ENCODE measurements at places on chromosomes 1 and 21.

- peak; percentile 64 for DNase-seq
Measured at GRCh38 chr1:102191723-102192122, 195.0 kb upstream of the OLFM3 start.

GRCh38 chr21:35703704-35704103 lies 356.6 kb downstream of the SETD4 start:
- DNase-seq: no peak

DNA sequence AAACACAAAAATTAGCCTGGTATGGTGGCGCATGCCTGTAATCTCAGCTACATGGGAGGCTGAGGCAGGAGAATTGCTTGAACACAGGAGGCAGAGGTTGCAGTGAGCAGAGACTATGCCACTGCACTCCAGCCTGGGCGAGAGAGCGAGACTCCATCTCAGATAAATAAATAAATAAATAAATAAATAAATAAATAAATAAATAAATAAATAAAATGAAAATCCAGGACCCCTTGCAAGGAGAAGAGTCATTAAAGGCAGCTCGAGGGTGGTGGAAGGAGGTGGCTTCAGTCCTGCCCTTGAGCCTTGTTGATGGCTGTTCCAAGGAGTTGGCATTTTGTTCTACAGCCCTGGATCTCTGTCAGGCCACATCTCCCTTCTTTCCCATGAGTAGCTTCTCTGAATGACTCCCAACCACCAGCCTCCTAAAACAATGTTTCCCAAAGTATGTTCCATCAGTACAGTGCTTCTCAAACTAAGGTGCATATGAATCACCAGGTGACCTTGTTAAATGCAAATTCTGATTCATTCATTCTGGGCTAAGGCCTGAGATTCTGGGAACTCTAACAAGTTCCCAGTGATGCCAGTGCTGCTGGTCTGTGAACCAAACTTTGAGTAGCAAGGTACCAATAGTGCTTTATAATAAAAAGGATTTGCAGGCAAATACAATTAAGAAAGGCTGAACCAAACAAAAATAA lies 99.0 kb downstream of the KCNN3 start:
- no peak for DNase-seq

DNA sequence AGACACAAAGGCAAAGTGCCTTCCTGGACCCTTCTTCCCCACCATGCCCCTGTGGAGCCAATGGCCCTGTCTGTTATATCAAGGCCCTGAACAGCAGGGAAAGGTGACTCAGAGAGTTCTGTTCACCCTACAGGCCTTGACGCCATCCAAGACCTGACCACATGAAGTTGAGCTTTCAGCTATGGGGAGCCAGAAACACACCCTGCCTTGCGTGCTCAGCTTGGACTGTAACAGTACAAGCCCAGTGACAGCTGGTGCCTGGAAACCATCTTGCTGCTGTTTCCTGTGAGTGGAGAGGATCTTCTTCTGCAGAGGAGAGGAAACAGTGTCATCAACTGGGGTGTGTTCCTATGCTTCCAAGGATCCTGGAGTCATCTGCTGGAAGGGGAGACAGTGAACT lies 165.0 kb upstream of the IRF2BP2 start:
- no peak for DNase-seq

- DNase-seq: no peak
Measured at GRCh38 chr1:185644531-185644930, 89.7 kb upstream of the HMCN1 start.

DNA sequence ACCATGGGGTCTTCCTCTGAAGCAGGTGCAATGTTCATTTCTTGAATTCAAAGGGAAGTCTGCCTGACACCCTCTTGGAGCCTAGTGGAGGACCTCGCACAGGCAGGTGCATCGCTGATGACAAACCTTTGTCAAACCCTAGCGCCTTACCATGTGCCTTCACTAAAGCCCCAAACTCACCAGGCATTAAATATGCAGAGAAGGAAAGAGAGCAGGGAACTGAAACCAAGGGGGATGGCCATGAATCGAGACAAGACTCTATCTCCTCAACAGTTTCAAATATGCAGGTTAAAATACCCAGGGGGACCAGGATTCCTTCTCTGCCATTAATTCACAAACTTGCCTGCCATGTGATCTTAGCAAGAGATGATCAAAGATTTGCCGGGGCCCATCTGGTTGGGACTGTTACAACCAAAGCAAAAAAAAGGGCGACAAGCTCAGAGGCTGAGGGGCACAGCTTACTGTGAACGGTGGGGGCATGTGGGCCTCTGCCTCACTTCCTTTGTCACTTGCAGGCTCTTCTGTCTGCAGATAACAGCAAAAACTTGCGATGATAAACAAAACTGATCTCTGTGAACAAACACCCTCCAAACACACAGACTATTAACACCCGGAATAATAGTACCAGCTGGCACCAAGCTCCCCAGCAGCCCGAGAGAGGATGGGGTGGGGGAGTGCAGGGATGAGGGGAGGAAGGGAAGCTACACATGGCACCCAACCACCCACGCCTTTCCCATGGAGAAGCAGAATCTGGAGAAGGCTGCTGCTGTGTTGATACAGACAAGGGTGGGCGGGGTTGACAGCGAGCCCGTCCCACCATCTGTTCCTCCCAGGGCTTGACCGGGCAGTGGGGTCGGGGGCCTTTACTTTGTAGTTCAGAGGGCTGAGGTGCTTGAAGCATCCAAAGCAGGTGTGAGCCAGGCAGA lies 33.9 kb downstream of the TMEM63A start:
- no peak for DNase-seq

DNA sequence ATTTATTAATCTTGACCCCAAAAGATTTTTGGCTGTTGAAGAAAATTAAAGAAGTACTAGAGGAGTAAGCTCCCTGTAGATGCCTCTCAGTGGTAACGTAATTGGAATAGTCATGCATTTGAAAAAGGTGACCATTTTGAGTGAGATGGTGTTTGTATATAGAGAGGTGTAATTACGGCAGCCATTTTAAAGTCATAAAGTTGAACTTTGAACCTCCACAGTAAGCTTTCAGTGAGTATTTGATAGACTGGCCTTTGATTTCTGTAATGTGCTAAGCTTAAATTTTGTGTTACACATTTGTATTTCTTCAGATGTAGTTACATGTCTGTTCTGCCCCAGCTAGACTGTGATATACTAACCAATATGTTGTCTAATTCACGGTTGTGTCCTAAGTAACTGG lies 21.5 kb upstream of the TMCO2 start:
- DNase-seq: no peak

- no peak for DNase-seq
Measured at GRCh38 chr1:231219422-231220401, 21.3 kb upstream of the GNPAT start.

DNA sequence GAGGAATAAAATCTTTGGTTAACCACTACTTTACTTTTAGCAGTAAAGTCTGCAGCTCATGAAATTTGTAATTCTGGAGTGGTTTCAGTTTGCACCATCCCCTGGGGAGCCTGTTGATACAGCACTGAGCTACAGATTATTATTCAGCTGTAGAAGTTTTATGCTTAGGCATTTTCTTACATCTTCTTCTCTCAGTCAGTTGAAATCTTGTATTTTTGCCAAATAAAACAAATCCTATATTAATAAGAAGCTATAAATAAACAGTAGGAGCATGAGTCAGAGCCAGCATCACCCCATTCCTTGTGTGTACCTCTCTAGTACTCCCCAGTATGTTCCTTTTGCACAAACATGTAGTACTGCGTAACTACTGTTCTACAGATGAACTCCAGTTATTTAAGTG lies 118.9 kb downstream of the ATF6 start:
- DNase-seq: no peak

GRCh38 chr1:89100412-89100811 lies 25.5 kb downstream of the GBP2 start:
- no peak for DNase-seq

- DNase-seq: no peak
Measured at GRCh38 chr1:180057883-180058396, 96.7 kb upstream of the QSOX1 start.

DNA sequence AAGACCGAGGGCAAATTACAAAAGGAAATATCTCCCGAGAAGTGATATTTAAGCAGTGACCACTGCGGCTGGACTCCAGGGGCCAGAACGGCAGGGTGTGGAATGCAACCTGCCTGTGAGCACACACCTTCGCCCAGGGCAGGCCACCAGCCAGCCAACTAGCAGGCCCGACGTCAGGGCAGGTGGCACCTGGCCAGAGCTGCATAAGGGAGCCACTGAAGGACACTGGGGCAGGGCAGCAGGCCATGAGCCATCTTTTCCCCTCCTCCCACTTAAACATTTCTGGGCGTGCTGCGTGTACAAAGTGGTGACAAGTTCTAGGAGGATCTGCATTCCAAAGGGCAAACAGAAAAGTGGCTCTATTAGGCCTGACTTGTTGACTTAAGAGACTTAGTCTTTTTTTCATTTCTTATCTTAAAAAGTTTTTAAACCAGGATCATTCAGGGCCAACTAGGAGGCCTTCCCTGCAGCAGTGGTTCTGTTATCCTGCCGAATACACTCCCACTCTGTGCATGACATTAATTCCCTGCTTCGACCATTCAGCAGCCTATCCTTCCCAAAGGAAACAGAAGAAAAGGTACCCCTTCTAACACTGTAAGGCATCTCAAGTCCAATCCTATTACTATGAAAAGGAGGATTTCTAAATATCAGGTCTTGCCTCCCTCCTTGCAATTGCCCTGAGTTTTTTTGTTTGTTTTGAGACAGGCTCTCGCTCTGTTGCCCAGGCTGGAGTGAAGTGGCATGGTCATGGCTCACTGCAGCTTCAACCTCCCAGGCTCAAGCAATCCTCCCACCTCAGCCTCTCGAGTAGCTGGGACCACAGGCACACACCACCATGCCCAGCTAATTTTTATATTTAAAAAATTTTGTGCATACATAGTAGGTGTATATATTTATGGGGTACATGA lies 96.3 kb downstream of the BCAR3 start:
- DNase-seq: peak; percentile 50

GRCh38 chr1:31154632-31155215 lies 85.0 kb downstream of the NKAIN1 start:
- DNase-seq: peak; percentile 89

GRCh38 chr1:67719329-67720196 lies 34.6 kb downstream of the GADD45A start:
- no peak for DNase-seq

DNA sequence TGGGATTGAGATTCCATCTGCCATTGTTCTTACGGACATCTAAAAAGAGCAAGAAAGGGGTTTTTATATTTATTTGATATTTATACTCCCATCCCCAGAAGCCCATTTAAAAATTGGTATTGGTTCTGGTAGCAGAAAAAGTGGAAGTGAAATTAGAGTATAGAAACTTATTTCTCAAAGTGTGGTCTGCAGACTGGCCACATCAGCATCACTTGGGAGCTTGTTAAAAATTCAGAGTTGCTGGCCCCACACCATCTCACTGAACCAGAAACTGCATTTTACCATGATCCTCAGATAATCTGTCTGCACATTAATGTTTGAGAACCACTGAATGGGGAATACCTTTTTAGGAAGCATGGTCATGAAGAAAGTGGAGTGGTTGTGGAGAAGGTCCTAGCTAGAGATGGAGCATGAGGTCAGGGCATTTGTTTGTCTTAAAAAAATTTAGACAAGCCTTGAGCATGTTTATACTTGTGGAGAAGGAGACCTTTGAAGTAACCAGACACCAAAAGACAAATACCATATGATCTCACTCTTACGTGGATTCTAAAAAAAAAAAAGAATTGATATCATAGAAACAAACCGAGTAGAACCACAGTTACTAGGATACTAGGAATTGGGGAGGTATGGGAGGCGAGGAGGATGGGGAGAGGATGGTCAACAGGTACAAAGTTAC lies 116.3 kb downstream of the ST6GALNAC3 start:
- no peak for DNase-seq

- DNase-seq: no peak
Measured at GRCh38 chr1:29586215-29586614, 349.9 kb downstream of the PTPRU start.

DNA sequence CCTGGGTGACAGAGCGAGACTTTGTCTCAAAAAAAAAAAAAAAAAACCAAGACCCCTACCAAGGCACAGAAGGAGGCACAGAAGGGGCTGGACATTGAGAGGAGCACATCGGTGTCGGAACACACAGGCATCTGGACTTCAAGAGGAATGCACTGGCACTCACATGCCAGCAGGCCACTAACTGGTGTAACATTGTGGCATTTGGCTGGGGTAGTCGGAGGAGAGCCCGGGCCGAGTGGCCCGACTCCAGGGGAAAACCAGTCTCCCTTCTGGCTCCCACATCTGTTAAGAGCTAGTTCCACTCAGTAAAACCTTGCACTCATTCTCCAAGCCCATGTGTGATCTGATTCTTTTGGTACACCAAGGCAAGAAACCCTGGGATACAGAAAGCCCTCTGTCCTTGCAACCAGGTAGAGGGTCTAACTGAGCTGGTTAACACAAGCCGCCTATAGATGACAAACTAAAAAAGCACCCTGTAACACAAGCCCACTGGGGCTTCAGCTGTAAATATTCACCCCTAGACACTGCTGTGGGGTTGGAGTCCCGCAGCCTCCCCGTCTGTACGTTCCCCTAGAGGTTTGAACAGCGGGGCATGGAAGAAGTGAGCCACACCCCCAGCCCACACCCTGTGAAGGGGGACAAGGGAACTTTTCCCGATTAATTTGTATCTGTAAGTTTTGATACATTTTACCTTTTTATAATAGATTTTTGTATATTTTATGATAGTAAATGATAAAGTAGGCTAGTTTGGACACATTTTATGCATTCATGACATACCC lies 17.2 kb upstream of the AKIRIN1 start:
- DNase-seq: no peak

- no peak for DNase-seq
Measured at GRCh38 chr1:201707027-201707426, 121.9 kb upstream of the IPO9 start.

DNA sequence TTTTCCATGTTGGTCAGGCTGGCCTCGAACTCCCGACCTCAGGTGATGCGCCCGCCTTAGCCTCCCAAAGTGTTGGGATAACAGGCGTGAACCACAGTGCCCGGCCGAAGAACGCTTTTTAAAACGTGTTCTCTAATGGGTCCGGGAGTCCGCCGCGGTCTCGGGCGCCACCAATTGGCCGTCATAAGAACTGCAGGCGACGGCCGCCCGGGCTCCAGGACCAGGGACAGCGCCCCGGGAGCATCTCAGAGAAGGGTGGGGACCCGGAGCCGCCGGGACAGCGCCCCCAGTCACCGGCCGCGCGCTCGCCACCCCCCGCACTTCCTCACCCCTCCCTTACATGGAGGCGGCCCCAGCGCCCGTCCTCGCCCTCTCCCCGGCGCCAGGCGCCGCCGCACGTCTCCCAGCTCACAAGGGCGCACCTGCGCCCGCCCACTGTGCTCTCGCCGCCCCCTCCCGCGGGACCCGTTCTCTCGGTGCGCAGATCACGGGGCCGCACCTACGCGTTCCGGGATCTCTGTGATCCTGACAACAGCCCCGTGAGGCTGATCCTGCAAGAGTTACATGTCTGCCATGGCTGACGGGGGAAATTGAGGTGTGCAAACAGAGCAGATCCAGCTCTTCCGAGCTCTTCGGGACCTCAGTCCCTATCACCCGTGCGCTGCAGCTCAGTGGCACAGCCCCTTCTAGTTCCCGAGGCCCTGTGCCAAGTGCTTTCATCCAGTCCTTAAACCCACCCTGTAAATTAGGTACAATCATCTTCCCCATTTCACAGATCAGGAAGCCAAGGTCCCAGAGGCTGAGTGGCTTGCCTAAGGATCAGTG lies 9.8 kb downstream of the RAP1GAP start:
- peak; percentile 84 for DNase-seq

GRCh38 chr1:35448344-35448801 lies 108.8 kb downstream of the KIAA0319L start:
- DNase-seq: no peak

- DNase-seq: no peak
Measured at GRCh38 chr1:204853436-204853835, 17.2 kb upstream of the NFASC start.

Data from cerebellum (tissue), 4 donors.